ENCODE measurements at places on chromosomes 3 and 15. TPM values are rescaled to one million over a fixed set of nuclear protein-coding genes. Genes with fewer than 3 reads are reported as not detected.

DNA sequence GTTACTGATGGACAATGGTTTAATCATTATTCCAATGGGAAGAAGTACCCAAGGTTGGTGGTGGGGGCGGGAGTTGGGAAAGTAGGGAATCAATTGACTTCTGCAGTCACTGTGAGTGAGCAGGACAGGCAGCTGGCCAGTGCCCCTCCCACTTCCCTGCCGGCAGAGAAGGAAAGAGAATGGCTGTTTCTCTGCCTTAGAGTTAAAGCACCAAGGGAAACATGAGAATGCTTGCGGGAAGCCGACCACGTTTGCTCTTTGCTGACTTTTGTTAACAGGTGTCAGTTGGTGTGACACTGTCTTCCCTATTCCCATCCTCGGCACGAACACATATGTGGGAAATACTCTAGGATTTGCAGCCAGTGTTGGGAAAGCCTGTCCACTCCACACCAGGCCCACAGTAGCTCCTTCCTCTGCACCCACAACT, 33.5 kb upstream of the MFSD1 start:
- peak; percentile 82 for DNase-seq

- no peak for DNase-seq
Observed at GRCh38 chr3:111926266-111926676, 52.6 kb upstream of the ABHD10 start.

The C3orf85 gene
- not detected for total RNA-seq

The SENP8 gene
- 6.3 TPM for total RNA-seq

DNA sequence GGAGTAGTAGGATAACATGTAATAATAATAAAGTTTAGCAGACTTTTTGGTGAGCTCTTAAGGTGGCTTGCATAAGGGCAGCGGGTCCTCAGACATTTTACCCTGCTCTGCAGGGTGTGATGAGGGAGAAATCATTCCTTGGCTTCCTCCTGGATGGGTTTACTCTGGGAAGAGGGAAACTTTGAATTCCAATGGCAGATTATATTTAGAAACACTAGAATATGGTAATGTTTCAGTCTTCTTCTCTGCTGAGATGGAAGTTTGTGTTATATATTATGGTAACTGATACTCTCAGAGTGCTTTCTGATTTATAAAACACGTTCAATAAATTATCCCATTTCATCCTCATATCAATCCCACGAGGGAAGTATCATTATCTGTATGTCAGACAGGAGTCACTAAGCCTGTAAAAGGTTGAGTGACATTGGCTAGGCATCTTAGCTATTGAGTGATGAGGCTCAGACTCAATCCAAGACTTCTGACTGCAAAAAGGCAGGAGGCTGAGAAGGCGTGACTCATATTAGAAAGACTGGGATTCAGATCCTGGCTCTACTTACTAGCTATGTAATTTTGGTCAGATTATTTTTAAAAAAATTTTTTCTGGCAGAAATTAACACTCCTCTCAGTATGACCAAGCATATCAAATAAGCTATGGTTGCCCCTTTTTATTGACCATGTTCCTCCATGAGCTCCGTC, 19.3 kb downstream of the PDIA5 start:
- DNase-seq = no peak

DNA sequence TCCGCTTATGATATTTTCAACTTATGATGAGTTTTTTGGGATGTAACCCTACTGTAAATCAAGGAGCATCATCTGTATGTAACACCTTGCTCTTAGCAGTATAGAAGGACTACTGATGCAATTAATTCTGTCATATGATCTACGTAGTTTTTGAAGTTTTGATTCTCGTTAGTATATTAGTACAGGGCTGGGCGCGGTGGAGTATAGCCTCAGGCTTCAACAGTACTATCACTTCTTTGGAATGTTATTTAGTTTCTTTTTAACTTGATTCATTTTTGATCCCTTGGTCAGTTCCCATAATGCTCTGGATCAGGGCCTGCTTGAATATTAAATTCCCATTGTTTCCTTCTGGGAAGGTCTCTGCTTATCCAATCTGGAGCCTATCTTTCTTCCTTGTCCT, 23.9 kb upstream of the AP4E1 start:
- no peak for DNase-seq

The NR1I2 gene
- total RNA-seq = 0.12 TPM

DNA sequence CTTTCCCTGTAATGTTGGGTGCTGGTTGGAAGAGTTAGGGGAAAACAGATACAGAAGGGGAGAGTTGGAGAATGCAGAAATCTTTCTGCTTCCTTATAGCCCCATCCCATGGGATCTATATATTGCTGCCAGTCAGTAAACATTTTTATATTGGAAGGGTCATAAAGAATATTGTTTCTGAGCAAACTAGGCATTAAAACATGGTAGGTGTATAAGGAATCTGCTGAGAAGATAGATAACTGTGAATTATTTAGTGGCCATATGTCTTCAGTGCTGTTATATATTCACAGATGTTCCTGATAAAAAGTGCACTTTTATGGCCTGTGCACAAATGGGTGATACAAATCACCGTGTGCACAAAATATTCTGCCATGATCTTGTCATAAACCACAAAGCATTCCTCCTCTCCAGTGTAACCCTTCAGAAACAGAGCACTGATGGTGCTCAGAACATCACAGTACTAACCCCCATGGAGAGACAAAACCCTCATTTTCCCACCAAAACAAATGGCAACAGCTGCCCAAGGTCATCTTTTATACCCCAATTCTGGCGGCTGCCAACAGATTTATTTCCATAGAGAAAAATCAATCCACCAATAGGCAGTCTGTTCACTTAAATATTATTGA, 269.3 kb downstream of the SLC9A9 start:
- DNase-seq = no peak

DNA sequence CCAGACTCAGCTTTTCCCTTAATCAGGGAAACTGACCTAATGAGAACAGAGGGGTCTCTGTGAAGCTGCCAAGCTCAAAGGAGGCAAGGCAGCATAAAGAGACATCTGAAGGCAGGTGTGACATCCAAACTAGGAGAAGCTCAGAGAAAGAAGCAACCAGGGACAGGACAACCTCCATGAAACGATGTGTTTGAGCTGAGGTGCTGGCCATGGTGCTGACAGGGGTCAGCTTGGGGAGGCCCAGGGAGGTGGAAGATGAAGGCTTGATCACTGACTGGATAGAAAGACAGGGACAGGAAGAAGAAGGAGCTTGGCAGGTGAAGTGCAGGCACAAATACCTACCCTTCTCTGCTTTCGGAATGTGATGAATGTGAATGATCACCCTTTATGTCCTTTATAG, 179.5 kb upstream of the NSMCE3 start:
- DNase-seq = no peak

DNA sequence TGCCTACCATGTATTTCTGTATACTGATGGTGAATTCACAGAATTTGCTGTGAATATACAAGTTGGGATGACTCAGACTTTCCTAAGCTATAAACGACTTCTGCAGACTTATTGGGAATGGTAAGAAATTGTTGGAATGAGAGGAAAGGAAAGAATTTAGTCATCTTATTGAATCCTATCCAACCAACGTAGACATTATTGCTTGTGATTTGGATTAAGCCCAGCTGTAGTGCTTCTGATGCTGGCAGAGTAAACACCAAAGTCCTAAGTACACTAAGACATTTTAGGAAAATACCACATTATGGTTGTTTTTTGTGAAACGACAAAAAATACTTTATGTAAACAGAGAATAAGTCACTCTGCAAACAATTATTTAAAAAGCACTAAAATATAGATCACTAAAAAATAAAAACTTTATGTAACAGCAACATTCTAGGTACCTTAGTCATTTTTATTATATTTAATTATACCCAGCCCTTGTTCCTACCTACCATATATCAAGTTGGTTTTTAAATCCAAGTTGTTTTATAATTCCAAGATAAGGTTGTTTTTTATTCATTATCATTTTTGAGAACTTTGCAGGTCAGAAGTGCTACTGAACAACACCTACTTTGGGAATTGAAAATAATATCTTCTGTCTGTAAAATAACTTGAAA, 99.2 kb upstream of the MLF1 start:
- no peak for DNase-seq

GRCh38 chr3:129304146-129304961, 25.7 kb downstream of the HMCES start:
- no peak for DNase-seq

- DNase-seq = no peak
Observed at GRCh38 chr3:160412477-160412876, 13.0 kb downstream of the SMC4 start.

The CFAP91 gene
- total RNA-seq = 0.45 TPM

DNA sequence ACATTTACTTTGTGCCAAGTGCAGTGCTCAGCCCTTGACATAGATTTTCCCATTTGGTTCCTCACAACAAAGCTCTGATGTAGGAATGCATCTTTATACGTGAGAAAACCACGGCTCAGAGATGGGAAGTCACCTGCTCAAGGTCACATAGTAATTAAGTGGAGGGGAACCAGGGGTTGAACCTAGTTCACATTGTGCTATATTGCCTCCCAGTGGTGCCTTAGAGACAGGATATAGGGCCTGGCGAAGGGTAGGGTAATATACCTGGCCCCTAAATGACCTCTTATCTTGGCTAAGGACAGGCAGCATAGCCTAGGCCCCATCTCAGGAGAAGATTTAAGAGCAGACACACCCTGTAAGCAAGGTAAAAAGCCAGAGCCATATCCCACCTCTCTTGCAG, 71.5 kb downstream of the FOXP1 start:
- no peak for DNase-seq

The SLC15A2 gene
- 6.8 TPM for total RNA-seq

DNA sequence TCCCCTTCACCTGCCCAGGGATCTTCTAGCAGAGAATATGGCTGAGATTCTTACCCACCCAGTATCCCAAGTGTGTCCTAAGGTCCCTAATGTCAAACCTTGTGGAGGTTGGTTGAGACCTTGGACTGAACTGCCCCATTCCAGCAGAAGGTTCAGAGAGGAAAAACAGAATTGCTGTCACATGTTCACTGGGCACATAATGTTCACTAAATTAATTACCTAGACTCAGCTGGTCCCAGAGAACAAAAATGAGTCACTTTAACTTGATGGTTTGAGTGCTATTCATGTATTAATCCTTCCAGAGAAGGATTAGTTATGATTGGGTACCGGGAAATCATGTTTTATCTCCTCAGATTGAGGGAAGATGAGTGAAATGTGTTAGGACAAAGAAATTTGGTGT, 171.3 kb upstream of the GADL1 start:
- DNase-seq = no peak

The TKT gene
- 41.6 TPM for total RNA-seq
